Kidney tubule cell (primary cell): ENCODE measurements at places on chromosomes 11 and 22.
A peak's percentile ranks its signal among the peaks of the same experiment; 100 is the strongest.

GRCh38 chr11:98234698-98235097 lies 786.1 kb upstream of the CNTN5 start:
- no peak for DNase-seq

GRCh38 chr22:36701965-36702621 lies 1.5 kb downstream of the CACNG2 start:
- no peak for DNase-seq

GRCh38 chr11:3095712-3096361 lies 38.6 kb upstream of the CARS1 start:
- DNase-seq, result peak; percentile 81

DNA sequence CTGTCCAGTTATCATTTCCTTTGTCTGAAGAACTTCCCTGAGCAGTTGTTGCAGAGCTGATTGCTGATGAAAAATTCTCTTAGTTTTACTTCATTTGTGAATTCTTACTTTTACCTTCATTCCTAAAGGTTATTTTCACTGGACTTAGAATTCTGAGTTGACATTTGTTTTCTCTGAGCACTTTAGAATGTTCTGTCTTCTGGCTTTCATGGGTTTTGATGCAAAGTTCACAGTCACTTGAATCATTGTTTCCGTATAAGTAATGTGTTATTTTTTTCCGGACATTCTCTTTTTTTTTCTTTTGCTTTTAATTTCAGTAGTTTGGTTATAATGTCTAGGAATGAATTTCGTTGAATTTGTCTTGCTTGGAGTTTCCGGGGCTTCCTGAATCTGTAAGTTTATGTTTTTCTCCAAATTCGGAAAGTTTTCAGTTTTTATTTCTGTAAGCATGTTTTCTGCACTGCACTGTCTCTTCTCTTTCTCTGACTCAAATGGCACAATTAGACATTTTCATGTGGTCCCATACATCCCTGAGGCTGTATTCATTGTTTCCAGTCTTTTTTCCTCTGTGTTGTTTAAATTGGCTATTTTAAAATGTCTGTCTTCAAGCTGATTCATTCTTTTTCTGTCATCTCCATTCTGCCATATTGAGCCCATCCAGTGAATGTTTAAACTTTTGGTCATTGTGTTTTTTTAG lies 68.5 kb upstream of the NARS2 start:
- no peak for DNase-seq

DNA sequence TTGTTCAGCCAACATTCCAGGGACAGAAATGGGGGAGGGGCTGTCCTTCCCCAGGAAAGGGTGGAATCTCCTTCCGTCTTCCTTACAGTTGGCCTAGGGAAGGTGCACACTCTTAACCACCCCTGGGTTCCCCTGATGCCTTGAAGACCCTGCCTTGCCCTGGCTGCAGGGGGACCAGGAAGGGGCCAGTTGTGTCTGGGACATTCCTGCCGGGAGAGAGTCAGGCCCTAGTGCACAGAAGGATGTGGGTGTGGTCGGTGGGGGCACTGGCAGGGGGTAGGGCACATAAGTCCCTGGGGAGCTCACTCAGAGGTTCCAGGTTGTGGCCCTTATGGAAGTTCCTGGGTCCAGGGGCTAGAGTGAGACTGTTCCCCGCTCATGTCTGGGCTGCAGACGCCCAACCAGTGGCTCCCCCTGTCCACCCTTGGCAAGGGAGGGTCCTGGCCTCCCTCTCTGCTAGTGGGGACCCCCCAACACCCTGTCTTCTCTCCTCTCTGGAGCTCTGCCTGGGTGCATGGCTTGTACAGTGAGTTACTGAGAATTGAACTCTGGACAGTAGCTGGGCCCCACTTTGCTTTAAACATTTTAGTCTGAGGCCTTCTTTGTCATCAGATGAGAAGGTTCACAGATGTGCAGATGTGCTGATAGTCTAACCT lies 2.0 kb upstream of the APOBEC3A start:
- no peak for DNase-seq

- peak; percentile 92 for DNase-seq
These were observed 63.4 kb downstream of the NRXN2 start for GRCh38 chr11:64659417-64660144.

GRCh38 chr11:61976420-61976800 lies 9.0 kb upstream of the FTH1 start:
- no peak for DNase-seq

- DNase-seq, result no peak
These were observed 5.9 kb downstream of the TAB1 start for GRCh38 chr22:39405346-39406085.

DNA sequence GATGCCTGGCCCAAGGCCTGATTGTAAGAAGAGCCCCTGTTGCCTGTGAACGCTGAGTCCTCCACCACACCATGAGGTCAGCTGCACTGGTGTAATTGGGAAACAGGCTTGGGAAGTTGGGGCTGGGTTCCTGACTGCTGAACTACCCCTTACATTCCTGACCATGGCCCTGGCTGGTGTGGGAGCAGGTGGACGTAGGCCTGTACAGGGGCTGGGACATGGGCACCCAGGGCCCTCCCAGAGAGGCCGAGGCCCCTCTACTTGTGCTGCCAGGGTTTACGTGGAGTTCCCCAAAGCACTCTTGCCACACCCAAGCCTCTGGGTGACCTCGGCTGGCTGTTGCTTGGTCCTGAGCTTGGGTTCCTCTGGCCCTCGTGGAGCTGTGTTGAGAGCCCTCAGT lies 5.4 kb downstream of the RELT start:
- no peak for DNase-seq

DNA sequence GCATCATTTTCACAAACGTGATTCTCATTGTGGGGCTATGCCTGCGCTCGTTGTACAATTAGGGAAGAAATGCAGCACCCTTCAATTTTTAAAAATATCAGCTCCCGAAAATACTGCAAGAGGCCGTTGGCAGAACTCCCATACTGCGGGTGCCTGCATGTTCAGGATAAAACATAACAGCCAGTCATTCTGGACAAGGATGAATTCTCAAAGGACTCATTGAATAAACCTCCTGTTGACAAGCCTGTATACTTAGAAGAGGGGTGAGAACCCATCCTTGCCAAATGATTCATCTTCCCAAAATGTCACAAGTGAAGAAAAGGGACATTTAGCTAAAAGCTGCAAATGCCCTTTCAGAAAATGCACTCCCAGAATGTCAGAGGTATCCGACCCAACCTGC lies 141.9 kb downstream of the CSNK2A3 start:
- no peak for DNase-seq

GRCh38 chr11:14544611-14545010 lies 24.4 kb upstream of the PSMA1 start:
- DNase-seq, result no peak

- no peak for DNase-seq
These were observed 77.7 kb downstream of the BARX2 start for GRCh38 chr11:129453293-129453721.

DNA sequence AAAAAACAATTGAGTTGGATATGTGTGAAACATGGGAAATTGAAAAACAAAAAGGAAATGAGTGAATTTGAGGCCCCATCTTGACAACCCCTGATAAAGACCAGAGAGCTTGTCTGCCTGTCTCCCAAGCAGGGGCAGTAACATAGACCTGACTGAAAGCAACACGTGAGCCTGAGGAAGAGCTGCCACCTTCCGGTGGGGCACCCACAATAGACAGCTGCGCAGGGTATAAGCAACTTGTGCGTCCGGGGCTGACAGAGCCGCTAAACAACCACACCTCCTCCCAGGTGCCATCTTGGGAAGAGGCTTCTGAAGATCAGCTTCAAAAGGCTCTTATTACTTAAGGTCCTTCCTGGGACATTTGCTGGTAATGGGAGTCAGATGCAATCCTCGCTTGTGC lies 166.8 kb downstream of the NTM start:
- DNase-seq, result no peak

DNA sequence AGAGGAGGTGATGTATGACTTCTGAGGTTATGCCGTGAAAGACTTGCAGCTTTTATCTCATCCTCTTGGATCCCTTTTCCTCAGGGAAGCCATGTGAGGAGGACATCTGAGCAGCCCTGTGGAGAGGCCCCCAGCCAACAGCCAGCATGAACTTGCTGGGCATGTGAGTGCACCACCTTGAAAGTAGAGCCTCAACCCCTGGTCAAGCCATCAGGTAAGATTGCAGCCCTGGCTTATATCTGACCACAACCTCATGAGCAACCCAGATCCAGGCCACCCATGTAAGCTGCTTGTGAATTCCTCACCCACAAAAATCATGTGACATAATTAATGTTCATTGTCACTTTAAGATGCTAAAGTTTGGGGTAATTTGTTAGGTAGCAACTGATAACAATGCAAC lies 121.0 kb downstream of the MIAT start:
- no peak for DNase-seq

DNA sequence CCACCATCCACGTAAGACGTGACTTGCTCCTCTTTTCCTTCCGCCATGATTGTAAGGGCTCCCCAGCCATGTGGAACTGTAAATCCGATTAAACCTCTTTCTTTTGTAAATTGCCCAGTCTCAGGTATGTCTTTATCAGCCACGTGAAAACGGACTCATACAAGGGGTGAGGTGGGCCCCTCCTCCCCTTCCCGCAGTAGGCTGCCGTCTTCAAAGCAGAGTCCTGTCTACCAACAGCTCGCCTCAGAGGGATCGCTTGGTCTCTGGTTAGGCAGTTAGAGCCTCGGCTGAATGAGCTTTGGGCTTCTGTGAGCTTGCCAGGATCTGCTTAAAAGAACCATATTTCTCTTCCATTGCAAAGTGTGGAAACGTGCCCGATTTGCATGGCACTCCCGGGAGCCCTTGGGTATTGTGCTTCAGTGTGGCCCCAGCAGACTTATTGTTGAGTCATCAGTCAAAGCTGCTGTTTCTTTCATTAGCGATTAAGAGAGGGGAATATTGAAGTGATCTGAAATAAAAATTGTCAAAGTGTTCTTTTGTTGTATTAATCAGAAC lies 338.3 kb downstream of the TBC1D22A start:
- no peak for DNase-seq
